ENCODE measurements at places on chromosomes 12 and 14.

- no peak for DNase-seq
Observed at GRCh38 chr12:121925358-121925695, 6.9 kb downstream of the CFAP251 start.

DNA sequence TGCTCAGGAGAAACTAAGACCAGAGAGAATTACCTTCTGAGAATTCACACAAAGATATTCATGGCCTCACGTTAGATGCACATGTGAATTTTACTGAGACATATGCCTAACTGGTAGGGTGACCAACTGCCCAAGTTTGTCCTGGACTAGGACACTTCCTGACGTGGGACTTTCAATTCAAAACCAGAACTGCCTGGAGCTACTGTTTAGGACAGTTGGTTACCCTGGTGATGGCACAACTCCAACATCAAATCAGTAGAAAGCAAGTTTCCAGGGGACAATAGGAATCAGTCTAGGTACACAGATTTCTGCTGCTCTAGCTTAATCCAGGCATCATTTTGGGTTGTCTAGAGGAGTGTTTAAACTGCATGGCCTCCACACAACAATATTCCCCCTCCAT lies 178.7 kb downstream of the GXYLT1 start:
- no peak for DNase-seq

DNA sequence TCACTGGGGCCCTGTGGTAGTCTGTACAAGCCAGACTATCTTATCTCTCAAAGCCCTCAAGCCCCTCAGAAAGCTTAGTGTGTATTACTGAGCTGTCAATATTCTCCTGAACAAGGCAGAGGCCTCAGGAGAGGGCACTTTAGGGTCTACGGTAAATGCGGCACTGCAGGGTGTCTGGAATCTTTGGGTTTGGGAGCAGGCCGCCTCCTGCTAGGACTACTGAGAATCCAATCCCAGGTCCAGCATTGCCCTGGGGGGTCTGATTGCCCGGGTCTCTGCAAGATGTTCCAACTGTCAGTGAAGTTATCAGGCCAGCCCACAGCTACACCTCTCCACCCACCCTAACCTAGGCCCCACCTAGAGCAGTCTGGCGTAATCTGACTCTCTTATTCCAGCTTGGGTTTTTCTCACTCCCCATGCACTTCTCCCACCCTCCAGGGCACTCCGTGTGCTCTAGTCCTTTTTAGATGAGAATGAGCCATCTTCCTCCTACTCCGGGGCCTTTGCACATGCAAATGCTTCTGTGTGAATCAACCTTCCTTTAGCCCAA lies 4.3 kb upstream of the ZFP36L1 start:
- DNase-seq, result no peak

- no peak for DNase-seq
Observed at GRCh38 chr12:65392491-65392890, 114.0 kb downstream of the MSRB3 start.

- no peak for DNase-seq
Observed at GRCh38 chr12:110367181-110367864, 36.2 kb downstream of the ANAPC7 start.

- no peak for DNase-seq
Observed at GRCh38 chr14:101683365-101683764, 78.1 kb upstream of the PPP2R5C start.

DNA sequence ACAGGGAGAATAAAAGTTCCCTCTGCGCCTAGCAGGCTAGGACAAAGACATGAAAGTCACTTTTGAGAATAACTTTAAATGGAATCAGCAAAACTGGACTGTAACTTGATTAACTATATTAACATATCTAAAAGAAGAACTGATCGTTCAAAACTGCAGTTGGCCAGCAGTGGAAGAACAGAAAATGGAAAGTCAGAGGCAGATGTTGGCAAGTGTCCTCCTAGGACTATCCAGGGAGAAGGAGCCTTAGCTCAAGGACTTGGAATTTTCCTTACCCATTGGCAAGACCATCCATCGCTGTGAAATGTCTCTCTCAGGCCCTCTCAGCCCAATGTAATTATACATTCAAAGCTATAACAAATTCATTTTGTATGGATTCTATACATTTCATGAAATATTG lies 419.7 kb downstream of the ATP23 start:
- DNase-seq, result no peak

DNA sequence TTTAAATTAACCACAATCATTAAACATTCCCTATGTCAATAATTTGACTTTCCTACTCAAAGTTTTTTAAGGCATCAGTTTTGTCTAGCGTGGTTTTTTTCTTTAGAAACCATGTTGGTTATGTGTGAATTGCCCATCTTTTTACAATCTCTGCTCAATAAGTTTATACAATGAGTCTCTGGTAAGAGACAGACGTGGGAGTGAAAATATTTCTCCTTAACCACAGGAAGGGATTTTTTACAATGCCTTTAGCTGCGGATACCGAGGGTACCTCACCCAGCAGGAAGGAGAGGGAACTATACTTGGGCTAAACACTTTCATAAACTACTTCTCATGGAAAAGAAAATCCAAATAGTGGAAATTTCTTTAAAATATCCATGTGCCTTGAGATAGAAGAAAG lies 191.4 kb upstream of the BCL2L14 start:
- DNase-seq, result no peak

- no peak for DNase-seq
Observed at GRCh38 chr12:46499226-46499625, 126.7 kb upstream of the SLC38A2 start.

DNA sequence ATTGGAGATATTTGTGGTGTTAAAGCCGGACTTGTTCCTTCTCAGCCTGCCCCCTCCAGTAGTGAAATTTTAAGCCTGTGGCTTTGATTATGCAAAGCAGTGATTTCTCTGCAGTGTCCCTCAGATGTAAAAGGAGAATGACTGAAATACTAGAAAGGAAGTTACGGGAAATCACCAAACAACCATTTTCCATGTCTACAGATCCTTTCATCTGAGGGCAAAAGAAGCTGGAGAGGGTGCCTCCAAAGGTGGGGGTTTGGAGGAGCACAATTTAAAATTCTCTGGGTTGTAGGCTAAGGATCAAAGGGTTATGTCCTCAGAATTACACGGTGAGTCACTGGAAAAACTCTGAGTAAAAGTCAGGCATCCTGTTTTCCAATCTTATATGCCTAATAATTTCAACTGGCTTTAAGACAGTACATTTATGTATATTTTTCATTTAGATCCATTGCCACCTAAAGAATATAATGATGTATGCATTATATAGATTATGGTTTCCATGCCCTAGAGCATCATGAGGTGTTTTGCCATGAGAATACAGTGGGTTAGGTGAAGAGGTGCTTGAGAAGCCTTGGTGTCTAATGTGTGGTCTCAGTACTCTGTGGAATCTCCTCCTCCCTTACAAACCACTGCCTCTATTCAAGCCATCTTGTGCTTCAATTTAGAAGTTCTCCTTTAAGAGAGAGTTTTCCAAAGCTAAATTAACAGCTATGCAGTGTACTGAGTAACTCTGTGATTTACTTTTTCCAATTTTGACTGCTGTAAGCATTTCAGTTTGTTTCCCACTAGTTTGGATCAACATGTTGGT lies 362.1 kb downstream of the RAD51B start:
- DNase-seq, result no peak

GRCh38 chr14:89406941-89407340 lies 10.1 kb downstream of the FOXN3 start:
- DNase-seq, result no peak

DNA sequence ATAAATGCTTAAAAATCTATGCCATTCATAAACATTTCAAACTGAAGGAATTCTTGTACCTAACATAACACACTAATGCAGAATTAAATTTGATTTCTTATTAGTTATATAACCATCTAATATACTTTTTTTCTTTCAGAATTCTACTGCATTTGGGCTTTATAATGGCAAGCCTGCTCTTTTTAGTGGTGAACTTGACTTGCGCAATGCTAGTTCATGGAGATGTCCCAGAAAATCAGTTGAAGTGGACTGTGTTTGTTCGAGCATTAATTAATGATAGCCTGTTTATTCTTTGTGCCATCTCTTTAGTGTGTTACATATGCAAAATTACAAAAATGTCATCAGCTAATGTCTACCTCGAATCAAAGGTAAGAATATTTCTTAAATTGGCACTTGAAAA lies 47.3 kb downstream of the GPR137C start:
- no peak for DNase-seq

- DNase-seq, result no peak
Observed at GRCh38 chr12:114711689-114712152, 27.7 kb upstream of the TBX3 start.

GRCh38 chr12:89556976-89557375 lies 31.1 kb upstream of the POC1B start:
- no peak for DNase-seq

DNA sequence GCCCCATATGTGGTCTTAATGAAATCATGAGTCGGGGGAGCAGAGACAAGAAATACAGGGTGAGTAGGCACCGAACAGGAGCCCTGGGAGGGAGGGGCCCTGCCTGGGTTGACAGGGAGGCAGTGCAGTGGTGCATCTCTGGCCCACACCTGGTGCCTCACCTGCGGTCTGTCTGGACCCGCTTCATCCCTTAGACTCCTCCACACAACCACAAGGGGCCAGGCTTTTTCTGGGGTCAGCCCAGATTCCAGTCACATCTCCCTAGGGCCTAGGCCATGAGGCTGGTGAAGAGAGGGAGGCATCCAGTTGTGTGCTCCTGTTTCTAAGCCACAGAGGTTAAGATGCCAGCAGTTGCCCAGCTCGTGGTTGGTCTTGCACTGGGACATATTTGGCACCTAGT lies 343.3 kb upstream of the FKBP4 start:
- no peak for DNase-seq

- DNase-seq, result no peak
Observed at GRCh38 chr12:203462-204260, 10.3 kb downstream of the SLC6A12 start.

GRCh38 chr12:57138526-57139272 lies 8.7 kb downstream of the LRP1-AS start:
- DNase-seq, result no peak

GRCh38 chr14:31962920-31963319 lies 114.2 kb upstream of the ARHGAP5 start:
- DNase-seq, result no peak

DNA sequence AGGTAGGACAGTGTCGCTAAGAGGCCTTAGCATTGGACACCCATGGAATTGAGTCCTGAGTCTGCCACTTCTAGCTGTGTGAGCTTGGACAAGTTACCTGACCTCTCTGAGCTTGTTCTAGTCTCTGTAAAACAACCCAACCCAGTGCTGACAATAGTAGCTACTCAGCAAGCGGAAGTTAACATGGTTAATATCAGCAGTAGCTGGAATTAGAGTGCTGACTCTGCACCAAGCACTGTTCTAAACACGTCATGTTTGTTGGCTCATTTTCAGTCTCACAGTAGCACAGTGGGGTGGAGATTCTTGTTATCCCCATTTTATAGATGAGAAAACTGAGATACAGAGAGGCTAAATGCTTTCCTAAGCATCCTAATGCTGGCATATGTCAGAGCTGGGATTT lies 47.5 kb upstream of the RIN3 start:
- DNase-seq, result no peak

DNA sequence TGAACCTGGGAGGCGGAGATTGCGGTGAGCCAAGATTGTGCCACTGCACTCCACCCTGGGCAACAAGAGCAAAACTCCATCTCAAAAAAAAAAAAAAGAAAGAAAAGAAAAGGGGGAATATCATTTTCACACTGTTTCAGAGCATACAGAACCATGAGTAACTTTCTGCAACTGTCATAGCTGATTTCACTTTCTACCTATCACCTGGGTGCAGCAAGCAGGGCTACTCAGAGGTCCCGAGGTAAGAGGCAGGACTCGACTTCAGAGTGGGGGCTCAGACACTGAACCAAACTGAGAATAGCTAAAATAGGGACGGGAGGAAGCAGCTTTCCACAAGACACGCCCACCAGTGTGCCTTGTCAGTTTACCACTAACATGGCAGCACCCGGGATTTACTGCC lies 29.8 kb downstream of the OR10P1 start:
- DNase-seq, result no peak

GRCh38 chr14:58151133-58152013 lies 640 bp downstream of the ARMH4 start:
- DNase-seq, result no peak

DNA sequence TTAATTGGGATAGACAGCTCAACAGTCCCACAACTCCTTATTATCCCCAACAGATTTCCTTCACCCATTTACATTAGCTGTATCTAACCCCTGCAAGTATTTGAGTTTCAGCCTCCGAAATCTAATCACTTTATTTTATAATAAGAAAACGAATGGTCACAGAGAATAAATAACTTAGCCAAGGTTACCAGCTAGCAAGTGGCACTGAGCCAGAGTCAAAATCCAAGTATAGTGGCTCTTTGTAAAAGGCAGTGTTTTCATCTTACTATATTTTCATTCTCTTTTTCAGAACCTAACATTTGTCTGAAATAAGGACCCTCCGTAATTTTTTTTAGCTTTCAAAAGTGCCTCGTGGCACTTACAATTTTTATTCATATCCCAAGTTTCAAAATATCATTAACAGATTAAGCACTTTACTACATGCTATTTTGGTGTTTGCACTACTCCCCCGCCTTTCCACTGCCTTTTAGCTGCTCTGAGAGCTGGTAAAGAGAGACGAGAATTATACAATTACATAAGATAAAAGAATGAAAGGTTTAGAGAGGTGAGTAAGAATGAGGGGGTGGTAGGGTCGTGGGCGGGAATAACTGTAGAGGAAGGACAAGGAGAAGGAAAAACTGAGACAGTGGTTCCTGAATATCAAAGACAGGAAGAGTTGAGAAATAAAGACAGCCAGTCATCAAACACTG lies 3.7 kb upstream of the USP15 start:
- peak; percentile 14 for DNase-seq

- no peak for DNase-seq
Observed at GRCh38 chr14:32039401-32040030, 37.6 kb upstream of the ARHGAP5 start.

DNA sequence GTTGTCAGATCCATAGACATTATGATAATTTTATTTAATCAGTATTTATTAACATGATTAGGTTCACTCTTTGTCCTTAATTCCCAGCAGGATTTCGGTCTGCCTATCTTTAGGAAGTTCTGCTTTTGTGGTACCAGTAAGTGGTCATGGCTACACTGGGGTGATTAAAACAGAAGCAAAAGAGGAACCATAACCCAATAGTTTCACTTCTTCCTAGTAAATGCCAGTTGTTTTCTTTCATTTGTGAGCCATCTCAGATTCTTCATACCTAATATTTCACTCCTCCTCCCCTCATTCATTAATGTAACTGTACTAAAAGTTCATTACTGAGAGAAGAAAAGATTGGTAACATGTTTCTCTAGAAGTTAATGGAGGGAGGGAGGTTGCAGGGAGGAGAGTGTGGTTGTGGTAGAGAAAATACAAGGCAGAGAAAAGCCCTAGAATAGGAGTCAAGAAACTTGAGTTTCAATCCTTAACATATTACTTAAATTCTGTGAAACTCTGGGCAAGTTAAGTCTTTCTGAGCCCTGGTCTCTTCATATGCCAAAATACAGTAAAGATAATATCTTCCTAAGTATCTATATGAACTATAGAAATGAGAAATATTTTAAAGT lies 101.2 kb downstream of the PEBP1 start:
- DNase-seq, result no peak

DNA sequence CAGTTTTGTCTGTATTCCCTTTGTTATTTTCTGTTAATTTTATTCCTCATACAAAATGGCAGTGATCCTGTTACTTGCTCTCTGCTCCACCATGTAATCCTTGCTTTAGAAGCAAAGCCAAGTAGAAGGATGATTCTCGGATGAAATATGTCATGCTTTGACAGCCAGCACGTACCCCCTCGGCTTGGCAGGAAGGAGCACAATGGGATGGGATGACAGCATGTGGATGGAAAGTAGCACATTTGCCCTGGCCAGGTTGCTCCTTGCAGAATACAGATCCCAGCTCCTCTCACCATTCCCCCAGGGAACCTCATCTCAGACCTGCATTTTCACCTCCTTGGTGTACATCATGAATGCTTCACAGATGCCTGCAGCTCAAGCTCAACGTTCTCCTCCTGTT lies 35.1 kb upstream of the ATF1 start:
- no peak for DNase-seq
